ENCODE measurements at places on chromosomes 11 and 22. TPM values are rescaled to one million over a fixed set of nuclear protein-coding genes. Genes with fewer than 3 reads are reported as not detected.

DNA sequence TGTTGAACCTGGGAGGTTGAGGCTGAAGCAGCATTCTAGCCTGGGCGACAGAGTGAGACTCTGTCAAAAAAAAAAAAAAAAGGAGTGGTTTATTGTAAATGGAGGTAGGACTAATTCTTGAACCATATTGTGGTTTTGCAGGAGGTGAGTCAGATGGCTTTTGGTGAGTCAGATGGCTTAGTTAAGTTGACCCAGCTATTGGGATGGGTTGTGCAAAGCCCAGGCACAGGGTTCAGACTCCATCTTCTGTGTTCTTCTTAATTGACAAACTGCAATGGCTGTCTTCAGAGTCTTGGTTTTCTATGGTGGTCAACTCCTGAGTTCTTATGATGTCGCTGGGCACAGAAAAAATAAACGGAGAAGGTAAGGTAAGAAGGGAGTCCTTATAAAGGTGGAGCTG, 182.7 kb downstream of the ADAMTS15 start:
- H3K27me3 ChIP-seq: no peaks in the 10 kb centered on the region
- no peaks in the 10 kb centered on the region for H3K4me1 ChIP-seq
- H3K36me3 ChIP-seq: no peaks in the 10 kb centered on the region

The EFCAB6 gene
- total RNA-seq: 2.3 TPM

The TLCD5 gene
- 16.8 TPM for total RNA-seq

The OR2AG1 gene
- not detected for total RNA-seq

The NCAM1 gene
- 76.7 TPM for total RNA-seq

Data from neural crest cell (in vitro differentiated cells).